Stimulated activated CD4-positive, alpha-beta T cell treated with anti-CD3 and anti-CD28 coated beads, Interleukin-1b, Interleukin-23, amount 100 ng/mL, for 1 hour (primary cell): ENCODE measurements at places on chromosomes 12 and 14.

DNA sequence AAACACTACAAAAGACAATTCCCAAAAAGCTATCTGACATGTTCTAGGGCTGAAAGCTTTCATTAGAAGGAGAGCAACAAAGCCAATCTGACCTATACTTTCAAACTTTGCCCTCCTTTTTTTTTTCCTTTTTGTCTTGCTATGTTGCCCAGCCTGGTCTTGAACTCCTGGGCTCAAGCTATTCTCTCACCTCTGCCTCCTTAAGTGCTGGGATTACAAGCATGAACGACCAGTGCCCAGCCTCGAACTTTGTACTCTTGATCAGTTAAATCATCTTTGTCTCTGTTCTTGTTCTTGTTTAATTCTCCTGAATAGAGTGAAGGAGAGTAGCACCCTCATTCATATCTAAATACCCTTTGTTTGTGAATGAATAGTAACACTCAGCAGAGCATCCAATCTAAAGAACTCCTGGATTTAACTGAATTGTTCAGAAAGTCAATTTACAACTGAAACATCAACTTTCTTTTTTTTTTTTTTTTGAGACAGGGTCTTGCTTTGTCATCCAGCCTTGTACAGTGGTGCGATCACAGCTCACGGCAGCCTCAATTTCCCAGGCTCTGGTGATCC is 22.1 kb downstream of the ERP29 start:
- no peak for DNase-seq

DNA sequence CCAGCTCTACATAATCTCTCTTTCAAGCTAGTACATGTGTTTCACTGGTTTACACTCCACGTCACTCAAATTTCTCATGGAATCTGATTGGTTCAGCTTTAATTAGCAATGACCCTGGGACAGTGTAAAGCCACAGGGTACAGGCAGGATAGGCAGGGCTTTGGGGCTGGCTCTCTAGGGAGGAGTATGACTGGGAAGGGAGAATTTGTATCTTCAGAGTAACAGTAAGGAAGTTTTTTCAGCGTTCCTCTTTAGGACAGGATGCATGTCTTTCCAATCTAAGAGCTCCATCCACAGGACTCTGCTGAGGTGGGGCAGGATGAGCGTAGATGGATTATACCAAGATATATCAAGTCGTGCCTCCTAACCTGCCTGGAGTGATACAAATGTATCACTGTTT is 112.0 kb upstream of the CLEC14A start:
- DNase-seq: no peak

DNA sequence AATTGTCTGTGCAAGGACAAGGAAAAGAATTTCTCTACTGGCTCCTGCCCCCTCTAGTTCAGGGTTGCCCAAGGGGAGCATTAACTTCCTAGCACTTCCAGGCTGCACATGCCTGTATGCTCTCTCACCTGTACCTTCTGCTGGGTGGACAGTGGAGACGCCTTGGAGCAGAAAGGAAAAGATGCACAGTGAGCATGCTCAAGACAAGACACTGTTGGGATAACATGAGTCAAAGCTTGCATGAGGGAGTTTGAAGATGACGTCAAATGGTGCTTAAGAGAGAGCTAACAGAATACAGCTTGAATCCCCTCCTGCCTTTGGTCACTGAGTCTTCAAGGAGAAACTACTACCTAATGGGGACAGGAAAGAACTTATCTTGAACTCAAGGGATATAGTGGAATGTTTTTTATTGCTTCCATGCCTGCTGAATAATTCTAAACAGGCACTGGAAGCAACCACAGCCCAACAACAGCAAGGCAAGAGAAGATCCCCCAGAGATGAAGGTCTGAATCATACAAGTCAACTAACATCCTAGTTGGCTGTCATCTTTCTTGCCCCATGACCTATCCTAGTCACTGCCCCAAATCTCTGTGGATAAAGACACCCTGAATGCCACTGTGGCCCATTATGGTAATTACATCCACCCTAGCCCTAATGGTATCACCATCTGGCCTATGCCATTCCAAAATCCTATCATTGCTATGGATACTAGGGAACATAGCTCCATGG is 23.5 kb downstream of the RPS6KA5 start:
- DNase-seq: no peak

DNA sequence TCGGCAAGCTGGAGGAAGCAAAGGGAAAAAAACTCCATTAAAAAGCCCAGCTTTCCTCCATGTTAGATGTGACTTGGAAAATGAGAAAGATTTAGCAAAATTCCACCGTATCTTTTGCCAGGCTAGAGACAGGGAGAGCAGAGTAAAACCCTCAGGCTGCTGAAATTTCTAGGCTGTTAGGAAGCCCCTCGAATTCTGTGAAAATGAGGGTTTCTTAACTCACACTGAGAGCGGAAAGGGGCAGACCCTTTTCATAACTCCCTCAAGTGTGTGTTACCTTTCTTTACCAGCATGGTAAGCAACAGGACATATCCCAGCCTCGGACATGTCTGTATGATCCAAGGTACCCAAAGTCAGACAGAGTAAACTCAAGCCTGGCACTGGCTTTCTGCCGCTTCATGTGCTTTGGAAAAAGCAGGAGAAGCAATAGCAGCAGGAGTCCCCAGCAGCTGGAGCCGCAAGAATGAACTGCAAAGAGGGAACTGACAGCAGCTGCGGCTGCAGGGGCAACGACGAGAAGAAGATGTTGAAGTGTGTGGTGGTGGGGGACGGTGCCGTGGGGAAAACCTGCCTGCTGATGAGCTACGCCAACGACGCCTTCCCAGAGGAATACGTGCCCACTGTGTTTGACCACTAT is at the start of gene RHOJ:
TSS of gene RHOJ (plus strand) at position 37 of the 637 bp plus-strand sequence. CDS start at position 464, 427 bp downstream.
- DNase-seq: no peak
